ENCODE measurements at places on chromosomes 11 and 22.
A peak's percentile ranks its signal among the peaks of the same experiment; 100 is the strongest.

DNA sequence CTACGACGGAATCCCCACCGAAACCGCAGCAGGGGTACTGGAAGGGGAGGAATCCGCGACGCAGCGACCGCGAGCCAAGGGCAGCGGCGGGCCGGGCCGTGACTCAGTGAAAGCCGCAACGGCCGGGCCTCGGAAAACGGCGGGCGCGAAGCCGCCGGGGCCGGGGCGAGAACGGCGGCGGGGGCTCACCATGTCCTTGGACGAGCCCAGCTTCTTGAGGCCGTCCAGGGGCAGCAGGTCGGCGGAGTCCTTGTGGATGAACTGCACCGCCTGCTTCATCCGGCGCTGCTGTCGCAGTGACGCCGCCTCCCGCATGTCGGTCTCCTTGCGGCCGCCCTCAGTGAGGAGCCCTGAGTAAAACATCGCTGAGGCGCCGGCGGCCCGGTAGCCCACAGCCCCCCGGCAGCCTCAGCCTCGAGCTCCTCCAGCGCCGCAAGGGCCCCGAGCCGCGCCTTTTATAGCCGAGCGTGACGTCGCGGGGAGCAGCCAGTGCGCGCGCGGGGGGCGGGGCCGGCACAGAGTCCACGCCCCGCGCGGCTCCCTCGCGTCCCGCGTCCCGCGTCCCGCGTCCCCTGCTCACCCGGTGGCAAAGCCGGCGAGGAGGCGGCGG, at the start of gene NRIP3:
Gene NRIP3 (minus strand): TSS at position 429 of the 610 bp plus-strand sequence. CDS start 66 bp downstream, at position 363.
- DNase-seq = peak; percentile 70

GRCh38 chr22:48070083-48070482, 1307.6 kb downstream of the TBC1D22A start:
- DNase-seq = no peak

DNA sequence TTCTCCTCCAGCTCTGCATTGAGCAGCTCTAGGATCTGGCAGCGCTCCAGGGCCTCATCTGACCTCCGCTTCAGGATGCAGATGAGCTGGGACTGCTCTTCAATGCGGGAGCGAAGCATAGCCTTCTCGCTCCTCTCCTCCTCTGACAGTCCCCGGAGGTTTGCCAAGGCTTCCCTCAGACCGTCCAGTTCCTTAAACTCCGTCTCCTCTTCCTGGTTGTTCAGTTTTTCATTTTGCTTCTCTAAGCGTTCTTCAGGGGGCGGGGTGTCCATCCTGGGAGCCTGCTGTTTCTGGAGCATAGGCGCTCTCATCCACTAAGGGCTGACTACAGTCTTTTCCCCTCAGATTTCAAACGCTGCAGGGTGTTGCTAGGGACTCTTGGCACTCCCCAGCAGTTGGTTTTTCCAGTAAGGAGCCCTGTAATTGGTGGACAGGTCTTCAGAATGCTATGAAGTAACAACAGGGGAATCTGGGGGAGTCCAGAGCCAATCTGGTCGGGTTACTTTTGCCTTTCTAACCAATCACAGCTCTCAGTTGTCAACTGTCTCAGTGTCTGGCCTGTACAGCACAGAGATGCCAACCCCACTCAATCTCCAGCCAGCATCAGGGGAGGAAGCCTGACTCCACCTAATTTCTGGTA, at the start of gene CCDC89:
Gene CCDC89 (minus strand): TSS at position 376 of the 640 bp plus-strand sequence. CDS start 65 bp downstream, at position 311.
- no peak for DNase-seq

GRCh38 chr11:62664405-62665074, 470 bp downstream of the C11orf98 start:
- peak; percentile 63 for DNase-seq

DNA sequence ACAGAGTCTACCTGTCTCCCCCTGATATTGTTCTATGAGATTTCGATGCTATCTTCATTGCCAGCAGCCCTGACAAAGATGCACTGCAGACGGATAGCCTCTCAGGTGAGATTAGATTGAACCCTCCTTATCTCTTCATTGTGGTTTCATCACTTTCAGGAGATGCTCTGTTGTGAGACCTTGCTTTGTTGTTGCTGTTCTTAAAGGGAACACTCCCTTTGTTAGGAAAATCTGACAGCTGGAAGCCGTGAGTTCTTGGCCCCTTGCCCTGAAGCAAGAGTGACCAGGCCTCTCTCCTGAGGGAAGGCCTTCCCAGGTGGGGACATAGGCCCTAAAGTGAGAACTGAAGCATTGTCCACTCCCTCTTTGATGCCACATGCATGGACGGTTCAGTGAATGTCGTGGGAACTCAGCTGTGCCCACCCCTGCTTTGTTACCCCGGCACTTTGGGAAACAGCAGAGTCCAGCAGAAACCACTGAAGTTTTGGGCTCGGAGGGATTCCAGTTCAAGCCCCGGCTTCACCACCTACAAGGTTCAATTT, 976.1 kb downstream of the TBC1D22A start:
- DNase-seq = no peak

DNA sequence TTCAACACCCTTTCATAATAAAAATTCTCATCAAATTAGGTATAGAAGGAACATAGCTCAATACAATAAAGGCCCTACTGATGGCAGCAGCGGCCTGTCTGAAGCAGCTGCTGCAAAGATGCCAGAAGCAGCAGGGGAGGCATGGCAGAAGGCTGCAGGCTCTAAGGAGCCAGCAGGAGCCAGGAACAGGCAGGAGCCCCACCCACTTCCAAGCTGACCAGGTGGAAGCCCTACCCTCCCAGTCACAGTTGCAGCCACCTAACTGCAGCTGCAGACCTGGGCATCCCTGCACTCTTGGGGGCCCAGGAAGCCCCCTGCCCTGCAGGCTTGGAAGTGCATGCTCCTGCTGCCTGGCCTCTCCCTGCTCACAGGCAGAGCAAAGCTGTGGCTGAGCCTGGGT, 18.2 kb upstream of the OR6A2 start:
- DNase-seq = no peak

DNA sequence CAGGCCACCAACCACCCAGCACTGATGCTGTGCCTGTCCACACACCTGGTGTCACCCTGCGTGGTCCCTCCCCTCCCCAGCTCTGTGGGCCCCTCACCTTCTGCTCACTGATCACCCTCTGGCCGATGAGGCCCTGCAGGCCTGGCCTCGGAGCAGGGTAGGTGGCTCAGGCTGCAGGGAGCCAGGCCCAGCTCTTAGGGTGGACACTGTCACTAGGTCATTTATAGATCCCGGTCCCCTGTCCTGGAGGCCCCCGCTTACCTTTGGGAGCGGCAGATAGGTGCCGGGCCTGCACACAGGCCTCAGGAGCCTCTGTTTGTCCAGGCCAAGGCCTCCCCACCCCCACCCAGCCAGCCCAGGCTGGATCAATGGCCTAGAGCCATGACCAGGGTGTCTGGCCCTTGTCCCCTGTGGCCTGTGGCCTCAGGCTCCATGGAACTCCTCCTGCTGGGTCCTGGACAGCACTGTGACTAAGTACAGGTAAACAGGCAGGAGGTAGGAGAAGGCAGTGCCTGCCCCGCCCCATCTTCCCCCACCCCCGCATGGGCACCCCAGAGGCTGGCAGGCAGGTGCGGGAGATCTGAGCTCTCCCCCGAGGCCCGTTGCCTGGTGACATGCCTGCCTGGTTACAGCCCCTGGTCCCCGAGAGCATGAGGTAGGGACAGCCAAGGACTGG, at the start of gene TMPRSS6:
Gene TMPRSS6 (minus strand): TSS at position 472 of the 676 bp plus-strand sequence. CDS start 6,296 bp downstream, outside the sequence.
- DNase-seq = no peak

GRCh38 chr11:9568854-9569587, 4.4 kb upstream of the WEE1 start:
- no peak for DNase-seq
